ENCODE measurements at places on chromosomes 1 and 21.
A peak's percentile ranks its signal among the peaks of the same experiment; 100 is the strongest.

GRCh38 chr21:41640748-41641509 lies 125.9 kb downstream of the RIPK4 start:
- DNase-seq, result no peak

DNA sequence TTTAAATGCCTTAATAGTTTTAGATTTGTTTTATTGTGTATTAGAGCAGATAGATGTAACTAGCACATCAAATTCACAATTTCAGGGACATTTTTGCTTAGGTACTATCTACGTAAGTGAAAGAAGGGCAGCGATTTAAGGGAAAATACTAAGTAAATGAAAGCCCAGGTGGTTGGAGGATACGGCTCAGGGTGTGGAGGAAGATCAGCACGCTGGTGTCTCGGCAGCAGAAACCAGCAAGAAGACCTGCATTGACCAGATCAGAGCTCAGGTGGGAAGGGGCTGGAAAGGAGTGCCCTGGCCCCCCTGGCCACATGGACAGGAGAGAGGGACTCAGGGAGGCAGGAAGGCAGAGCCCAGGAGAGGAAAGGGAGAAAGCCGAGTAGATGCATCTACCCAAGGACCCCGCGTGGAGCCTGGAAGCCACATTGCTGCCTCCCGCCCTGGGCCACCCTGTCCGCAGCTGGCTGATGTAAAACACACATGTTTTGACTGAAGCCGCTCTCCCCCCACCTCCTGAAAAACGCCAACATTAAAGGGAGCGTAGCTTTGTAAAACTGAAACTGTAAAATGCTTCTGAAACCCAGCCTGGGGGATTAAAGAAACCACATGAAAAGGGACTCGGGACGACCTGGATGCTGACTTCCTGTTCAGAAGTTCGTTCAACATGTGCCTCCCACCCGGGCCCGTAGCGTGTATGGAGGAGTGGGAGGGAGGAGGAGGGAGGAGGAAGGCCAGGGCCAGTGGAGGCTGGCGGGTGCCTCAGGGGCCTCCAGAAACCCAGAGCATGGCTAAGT lies 72.6 kb upstream of the TARDBP start:
- no peak for DNase-seq

DNA sequence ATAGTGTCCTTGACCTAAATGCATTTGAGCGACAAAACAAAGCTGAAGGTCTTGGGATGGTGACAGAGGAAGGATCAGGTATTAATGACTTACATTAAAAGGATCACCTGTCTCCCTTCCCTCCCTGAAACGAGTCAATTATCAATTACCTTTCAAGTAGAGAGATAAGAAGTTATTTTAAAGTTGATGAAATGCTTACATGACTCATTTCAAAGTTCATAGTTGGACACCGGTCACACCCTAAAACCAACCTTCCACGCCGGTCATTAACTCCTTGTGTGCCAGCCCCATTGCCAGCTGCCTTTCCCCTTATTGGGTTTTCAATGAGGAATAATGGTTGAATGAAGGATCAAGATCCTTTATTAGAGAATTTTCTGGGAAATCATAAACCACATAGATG lies 129.8 kb downstream of the ZP4 start:
- no peak for DNase-seq

DNA sequence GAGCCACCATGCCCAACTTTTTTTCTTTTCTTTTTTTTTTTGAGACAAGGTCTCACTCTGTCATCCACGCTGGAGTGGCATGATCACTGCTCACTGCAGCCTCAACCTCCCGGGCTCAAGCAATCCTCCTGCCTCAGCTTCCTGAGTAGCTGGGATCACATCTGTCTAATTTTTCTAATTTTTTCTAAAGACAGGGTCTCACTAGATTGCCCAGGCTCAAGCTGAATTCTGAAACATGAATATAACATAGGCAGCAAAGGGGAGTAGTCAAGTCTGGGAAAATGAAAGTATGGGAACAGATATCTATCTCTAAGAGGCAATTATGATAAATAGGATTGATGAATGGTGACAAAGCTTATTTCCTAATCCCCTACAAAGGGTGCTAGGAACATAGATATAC lies 7.3 kb upstream of the CMPK1 start:
- DNase-seq, result no peak

- no peak for DNase-seq
These were observed 195.5 kb upstream of the DUSP10 start for GRCh38 chr1:221937155-221937953.

- no peak for DNase-seq
These were observed 66.7 kb downstream of the MAGI3 start for GRCh38 chr1:113456967-113457366.

- peak; percentile 68 for DNase-seq
These were observed 15.1 kb downstream of the THEMIS2 start for GRCh38 chr1:27887215-27888021.

- no peak for DNase-seq
These were observed 109.4 kb downstream of the GIPC2 start for GRCh38 chr1:78155121-78155520.

- no peak for DNase-seq
These were observed 52.4 kb downstream of the MAP3K21 start for GRCh38 chr1:233379869-233380438.

DNA sequence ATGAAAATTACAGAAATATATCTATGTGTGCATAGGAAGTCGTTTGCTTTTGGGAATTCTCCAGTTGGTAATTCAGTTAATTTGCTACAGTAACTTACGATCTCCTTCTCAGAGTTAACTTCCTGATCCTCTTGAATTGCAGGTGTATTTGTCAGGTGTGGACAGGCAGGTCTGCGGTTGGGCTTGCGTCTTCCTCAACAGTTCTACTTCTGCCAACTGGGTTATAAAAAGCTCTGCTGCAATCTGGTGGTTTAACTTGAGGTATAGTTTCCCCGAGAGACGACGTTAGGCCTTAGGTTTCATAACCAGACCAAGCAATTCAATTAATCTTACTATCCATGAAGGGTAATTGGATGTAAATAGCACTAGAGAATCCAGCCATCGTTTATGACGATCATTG lies 88.2 kb downstream of the GABPA start:
- DNase-seq, result no peak

DNA sequence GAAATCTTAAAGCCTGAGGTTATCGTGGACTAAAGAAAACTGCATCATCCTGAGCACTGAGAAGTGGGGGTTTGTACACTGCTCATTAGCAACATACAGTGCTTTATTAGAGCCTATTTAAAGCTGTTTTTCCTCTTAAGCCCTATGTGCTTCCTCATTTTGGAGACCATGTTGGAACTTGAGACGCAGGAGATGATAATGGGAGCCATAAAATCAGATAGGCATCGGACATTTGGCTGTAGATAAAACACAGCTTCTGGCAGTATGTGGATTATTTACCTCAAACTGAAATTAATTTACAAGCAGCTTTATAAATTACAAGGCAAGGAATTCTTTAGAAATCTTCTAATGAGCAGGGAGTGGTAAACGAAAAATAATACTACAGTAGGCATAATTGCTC lies 147.7 kb upstream of the IVNS1ABP start:
- DNase-seq, result no peak

Data from suppressor macrophage treated with lipopolysaccharide for 4 hours (primary cell).